ENCODE measurements at places on chromosomes 3 and 15.

- DNase-seq = no peak
These were observed 83.6 kb upstream of the SPATA12 start for GRCh38 chr3:56976651-56977560.

- DNase-seq = no peak
These were observed 30.4 kb upstream of the CORO2B start for GRCh38 chr15:68548364-68548763.

DNA sequence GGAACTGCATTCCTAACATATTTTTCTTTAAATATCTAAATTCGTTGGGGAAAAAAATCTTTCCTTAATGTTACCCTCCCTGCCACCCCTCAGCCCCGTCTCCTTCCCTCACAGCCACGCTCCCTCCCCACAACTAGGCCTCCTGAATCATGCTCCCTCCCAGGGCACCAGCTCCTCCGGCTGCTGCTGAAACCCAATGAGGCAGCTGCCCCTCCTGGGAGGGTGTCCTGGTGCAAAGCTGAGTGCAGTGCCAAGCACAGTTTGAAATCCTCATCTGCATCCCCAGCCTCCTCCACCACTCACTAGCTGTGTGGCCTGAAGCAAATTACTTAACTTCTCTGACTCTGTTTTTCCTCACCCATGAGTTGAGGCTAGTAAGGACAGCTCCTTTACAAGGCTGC lies 2.7 kb upstream of the NR2E3 start:
- no peak for DNase-seq

- no peak for DNase-seq
These were observed 69.1 kb upstream of the TNFAIP8L3 start for GRCh38 chr15:51163843-51164242.

DNA sequence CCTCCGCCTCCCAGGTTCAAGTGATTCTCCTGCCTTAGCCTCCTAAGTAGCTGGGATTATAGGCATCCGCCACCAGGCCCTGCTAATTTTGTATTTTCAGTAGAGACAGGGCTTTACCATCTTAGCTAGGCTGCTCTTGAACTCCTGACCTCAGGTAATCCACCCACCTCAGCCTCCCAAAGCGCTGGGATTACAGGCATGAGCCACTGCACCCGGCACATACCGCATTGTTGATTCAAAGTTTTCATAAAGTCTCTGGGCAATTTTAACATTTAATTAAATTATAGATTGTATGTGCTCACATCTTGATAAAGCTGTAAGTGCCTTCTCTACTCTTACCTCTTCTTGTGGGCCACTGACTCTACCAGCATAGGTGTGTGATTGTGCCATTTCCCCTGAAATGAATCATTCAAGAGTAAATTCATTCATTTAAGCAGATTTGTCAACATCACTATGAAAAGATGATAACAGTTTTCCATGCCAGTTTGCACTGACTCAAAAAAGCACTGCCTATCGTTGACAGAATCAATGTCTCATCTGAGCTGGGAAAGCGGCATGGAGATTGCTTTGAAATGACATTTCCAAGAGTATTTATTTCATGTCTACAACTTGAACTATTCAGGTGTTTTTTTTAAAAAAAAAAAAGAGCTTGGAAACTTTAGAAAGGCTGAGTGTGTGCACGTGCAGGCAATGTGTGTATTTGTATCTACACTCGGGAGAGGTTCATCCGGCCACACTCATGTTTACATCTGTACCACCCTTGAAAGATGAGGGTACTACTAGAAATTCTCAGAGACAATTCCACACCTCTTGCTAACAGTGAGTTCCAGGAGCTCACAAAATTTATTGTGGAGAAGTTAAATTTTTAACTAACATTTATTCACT lies 3.5 kb downstream of the BCL2A1 start:
- no peak for DNase-seq

Measured in NCI-H510A treated with DMSO at 0.1 percent for 48 hours (cell line).